Dermis blood vessel endothelial cell (primary cell): ENCODE measurements at places on chromosomes 3 and 15. TPM values are rescaled to one million over a fixed set of nuclear protein-coding genes. Genes with fewer than 3 reads are reported as not detected.

DNA sequence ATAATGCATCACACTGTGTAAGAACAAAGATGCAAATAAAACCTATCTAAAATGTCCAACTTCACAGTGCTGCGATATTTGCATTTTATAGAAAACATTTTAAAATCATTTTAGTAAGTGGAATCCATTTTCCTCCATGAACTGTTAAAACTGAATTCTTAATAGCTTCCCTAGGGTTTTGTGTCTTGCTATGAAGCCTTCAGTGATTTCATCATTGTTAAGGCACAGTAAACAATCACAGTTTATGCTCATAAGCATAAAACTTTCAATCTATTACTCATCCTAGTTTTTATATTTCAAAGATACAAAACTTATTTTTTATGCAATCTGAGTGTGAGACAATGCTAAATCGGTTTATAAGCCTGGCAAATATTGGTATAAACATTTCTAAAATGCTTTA, 509.7 kb downstream of the TUSC7 start:
- no peak for DNase-seq

- DNase-seq, result no peak
Observed at GRCh38 chr3:119470866-119471265, 2.1 kb downstream of the POGLUT1 start.

DNA sequence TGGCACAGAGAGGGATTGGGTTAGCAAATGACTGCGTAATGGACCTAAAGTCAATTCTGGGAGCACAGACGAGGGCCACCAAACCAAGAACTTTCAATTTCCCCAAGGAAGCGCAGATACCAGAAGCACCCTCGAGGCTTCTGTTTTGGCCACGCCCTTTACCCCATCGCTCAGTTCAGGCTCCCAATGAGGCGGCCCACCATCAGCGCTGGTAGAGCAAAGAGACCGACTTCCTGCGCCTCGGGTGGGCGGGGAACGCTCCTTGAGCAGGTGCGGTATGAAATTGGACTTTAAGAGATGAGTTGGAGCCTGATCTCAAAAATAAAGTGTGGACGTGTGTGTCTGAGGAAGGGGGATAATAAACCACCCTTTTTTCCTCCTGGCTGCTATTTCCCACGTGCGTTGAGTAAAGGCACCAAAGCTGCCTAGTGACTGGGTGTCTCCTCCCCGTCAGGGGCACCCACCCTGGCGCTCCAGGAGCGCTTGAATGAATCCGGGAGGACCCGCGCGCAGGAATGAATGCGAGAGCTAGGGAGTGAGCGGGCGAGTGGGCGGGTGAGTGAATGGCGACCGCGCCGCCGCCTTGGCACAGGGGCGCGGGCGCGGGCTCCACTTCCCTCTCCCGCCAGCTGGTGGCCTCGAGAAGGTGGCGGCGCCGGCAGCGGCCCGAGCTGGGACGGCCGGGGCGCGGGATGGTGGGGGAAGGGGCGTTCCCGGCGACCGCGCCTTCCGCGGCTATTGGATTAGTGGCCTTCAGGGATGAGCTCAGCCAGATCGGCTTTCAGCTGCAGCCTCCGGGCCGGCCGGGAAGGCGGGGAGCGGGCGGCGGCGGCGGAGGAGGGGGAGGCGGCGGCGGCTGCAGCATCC, at the start of gene SPSB4:
Gene SPSB4 (plus strand): TSS at position 772 of the 867 bp plus-strand sequence. CDS start 14,758 bp downstream, outside the sequence.
- peak; percentile 35 for DNase-seq

- DNase-seq, result no peak
Observed at GRCh38 chr15:87031540-87032230, 952.0 kb downstream of the AGBL1 start.

GRCh38 chr15:78637776-78638435, 3.1 kb downstream of the CHRNB4 start:
- DNase-seq, result no peak

- no peak for DNase-seq
Observed at GRCh38 chr3:79249701-79250100, 518.1 kb downstream of the ROBO1 start.

- DNase-seq, result peak; percentile 60
Observed at GRCh38 chr3:12138044-12138443, 20.7 kb downstream of the TIMP4 start.

DNA sequence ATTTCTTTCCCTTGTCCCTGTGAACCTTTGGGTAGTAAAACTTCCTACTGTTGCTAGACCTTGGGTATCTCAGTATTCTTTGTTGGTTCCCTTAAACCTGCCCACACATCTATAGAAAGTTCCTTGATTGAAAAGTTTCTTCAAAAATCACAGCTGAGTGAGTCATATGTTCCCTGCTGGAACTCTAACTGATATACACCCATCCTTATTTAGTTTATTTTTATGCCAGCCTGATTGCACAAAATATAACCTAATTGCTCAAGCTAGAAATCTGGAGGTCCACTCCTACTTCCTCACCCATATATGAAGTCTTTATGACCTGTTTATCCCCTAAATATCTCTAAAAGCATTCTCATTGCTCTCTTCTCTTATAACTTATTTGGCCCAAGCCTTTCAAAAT, 13.7 kb upstream of the GJD2 start:
- no peak for DNase-seq

DNA sequence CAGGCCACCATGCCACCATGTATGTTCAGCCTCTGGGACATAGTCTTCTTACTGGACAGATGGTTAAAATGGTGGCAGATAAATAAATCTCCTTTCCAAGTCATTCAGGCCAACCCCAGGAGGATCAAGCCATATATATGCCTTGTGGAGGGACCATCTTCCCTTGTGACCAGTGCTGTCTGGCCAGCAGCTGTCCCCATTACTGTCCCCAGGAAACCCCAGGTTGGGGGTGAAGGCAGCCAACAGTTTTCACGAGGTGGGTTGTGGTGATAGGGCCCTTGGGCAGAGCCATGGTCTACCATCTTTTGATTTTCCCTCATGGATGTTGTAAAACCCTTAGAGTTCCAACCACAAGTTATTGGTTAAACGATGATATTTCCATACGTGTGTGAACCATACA, 48.7 kb upstream of the PCSK6 start:
- DNase-seq, result no peak

GRCh38 chr15:86855307-86856291, 775.9 kb downstream of the AGBL1 start:
- no peak for DNase-seq

DNA sequence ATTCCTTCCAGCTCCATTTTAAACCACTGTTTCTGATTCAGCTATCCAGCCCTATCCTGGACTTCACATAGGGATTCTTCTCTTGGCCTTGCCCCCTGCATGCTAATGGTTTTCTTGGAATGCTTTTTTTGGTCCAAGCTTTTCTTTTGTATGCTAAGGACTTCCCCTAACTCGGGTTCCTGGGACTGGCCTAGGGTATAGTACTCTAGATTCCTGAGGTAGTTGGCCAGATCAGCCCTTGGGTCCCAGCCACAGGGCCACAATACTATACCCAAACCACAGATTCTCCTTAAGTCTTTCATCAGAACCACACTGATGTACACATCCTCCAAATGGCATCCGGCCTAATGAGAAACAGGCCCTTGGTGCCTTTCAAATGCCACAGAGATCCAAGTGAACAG, 2.8 kb downstream of the FYCO1 start:
- DNase-seq, result no peak

DNA sequence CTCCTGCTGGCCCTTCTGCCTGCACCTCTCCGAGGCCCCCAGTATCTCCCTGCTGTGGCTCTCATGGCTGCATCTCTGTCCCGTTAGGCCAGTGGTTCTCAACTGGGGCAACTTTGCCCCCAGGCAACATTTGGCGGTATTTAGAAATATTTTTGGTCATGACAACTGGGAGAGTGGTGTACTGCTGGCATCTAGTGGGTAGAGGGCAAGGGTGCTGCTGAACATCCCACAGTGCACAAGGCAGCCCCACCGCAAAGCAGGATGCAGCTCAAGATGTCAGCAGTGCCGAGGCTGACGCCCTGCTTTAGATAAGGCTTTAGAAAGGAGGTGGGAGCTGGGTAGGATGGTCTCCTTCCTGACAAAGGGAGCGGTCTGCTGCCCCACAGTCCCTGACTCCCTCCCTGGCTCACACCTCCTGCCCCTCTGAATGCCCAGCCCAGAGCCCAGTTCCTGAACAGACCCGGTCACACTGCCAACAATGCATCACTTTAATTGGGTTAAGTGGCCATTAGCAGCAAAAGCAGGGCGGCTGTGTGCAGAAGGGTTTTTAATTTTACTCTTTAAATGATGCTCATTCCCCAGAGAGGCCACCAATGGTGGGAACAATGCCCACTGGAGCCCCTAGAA, 68.8 kb upstream of the TMEM115 start:
- DNase-seq, result peak; percentile 2

DNA sequence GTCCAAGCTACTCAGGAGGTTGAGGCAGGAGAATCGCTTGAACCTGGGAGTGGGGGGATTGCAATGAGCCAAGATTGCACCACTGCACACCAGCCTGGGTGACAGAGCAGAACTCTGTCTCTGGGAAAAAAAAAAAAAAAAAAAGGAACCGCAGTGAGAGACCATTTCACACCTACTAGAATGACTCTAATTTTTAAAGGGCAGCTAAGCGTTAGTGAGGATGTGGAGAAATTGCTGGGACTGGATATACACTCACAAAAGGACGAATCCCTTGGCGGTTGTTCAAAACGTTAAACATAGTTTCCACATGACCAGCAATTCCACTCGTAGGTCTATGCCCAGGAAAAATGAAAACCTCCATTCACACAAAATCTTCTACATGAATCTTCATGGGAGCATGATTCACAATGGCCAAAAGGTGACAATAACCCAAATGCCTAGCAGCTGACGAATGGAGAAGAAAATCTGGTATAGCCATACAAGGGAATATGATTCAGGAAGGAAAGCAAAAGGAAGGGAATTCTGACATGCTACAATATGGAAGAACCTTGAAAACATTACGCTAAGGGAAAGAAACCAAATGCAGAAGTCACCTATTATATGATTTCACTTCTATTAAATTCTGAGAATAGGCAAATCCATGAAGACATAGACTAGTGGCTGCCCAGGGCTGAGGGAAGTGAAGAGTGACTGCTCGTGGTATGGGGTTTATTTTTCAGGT, 127.0 kb downstream of the CHSY1 start:
- DNase-seq, result peak; percentile 92

DNA sequence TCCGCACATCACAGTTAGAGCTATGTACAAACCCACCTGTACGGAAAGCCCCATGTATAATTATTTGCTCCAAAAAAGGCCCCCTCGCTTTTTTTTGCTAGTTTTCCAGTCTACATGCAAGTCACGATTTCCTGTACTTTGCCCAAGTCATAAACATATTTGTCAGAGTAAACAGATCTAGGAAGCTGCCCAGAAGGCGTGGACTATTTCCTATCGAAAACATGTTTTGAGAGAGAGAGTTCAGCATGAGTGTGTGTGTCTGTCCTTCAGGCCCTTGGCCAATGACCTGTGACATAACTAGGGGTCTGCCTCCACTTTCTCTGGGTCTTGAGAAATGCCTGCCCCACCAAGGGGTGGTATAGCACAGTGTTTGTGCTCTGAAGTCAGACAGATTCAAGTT, 72.7 kb upstream of the HACD2 start:
- peak; percentile 64 for DNase-seq

- no peak for DNase-seq
Observed at GRCh38 chr15:92452143-92452542, 58.5 kb downstream of the ST8SIA2 start.

- DNase-seq, result no peak
Observed at GRCh38 chr3:21372316-21372715, 378.7 kb downstream of the ZNF385D start.

DNA sequence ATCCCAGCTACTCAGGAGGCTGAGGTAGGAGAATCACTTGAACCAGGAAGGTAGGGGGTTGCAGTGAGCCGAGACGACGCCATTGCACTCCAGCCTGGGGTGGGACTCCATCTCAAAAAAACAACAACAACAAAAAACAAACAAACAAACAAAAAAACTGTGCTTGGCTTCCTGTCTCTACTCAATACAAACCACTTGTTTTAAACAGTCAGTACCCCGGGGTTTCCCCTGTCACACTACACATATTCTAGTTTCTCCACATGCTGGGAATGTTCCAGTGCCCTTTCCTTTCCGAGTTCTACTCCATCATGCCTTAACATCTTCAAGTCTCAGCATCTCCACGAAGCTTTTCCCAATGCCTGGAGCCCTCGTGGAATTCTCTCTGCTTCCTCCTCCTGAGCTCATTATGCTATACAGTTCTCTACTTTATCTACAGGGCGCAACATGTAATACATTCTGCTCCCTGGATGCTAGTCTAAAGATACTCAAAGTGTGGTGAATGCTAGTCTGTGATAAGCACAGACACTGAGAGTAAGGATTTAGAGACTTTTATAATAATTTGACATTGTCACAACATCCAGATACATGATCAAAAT, 7.8 kb downstream of the EMC3 start:
- no peak for DNase-seq

ZNF148 gene
- 33.7 and 38.0 TPM in 2 replicates for total RNA-seq

GOLGA6D gene
- not detected in 2 replicates for total RNA-seq

SEMA7A gene
- total RNA-seq, result 0.51 and 2.2 TPM in 2 replicates

RPN1 gene
- total RNA-seq, result 458 and 572 TPM in 2 replicates

PLIN1 gene
- total RNA-seq, result under 0.01 TPM in 1 of 2 replicates, not detected in the other

MEX3B gene
- total RNA-seq, result 9.7 and 11.6 TPM in 2 replicates

CGNL1 gene
- total RNA-seq, result 16.3 and 21.1 TPM in 2 replicates

CD200 gene
- total RNA-seq, result 3.4 and 3.7 TPM in 2 replicates

CDHR4 gene
- total RNA-seq, result not detected in 2 replicates
